ENCODE measurements at places on chromosomes 1 and 21.

DNA sequence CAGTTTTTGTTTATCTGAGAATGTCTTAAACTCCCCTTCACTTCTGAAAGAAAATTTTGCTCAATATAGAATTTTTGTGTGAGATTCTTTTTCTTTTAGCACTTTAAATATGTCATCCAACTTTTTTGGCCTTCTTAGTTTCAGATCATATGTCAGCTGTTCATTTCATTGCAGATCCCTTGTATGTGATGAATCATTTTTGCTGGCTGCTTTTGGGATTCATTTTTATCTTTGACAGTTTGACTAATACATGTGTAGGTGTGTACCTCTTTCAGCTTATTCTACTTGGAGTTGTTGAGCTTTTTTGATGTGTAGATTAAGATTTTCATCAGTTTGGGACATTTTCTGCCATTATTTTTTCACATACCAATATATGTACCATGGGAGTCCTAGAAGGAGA is 156.8 kb downstream of the FASLG start:
- DNase-seq, result no peak

DNA sequence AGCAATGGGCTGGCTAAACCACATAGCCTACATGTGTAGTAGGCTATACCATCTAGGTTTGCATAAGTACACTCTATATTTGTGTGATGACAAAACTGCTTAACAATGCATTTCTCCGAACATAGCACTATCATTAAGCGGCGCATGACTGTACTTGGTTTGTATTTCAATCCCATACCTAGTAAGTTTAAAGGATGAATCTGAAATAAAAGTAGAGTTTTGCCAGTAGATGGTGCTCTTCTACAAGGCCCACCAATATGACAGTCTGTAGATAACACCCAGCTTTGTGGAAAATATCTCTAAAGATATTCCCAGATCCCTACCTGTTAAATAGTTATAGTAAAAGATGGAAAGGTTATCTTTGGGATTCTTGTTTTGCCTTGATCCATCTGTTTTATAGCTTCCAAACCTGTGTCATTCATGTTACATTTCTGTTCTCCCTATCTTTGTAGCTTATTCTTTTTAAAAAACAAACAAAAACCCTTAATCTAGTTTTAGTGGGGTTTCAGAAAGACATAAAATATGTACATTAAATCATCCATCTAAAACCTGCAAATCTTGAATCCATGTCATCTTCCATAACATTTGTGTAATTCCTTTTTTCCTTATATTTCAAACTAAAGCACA is 33.9 kb upstream of the ASPM start:
- no peak for DNase-seq

DNA sequence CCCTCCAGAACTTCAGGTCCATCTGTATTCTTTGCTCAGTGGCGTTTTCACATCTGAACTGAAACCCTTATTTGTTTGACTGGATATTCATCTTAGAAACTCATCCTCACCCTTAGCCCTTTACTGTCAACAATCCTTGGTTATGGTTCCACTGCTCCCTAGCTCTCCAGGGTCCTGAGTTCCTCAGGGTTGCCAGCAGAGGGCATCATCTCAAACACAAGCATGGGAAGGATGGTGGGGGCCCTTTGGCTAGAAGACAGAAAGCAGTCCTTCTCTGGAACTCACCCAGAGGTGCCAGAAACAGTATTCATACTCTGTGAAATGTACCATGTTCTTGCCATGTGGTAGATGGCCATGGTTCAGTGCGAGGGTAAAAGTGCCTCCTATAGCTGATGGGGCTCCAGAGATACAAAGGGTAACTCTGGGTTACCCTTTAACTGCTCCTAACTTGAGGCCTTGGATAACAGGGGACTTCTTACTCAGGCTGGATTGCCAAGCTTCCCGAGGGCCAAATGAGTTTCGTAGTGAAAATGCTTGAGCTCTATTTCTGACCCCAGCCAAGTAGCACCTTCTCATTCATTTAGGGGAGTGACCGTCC is 11.3 kb downstream of the NCSTN start:
- no peak for DNase-seq

- DNase-seq, result no peak
Observed at GRCh38 chr1:207962716-207963426, 51.9 kb upstream of the CD34 start.

GRCh38 chr21:39060485-39061083 is 122.7 kb downstream of the PSMG1 start:
- DNase-seq, result no peak

All from activated CD8-positive, alpha-beta memory T cell treated with anti-CD3 and anti-CD28 coated beads, Interleukin-2, amount 10 ng/mL, durations not matched to agents 7 days and 5 days (primary cell).